Motor neuron (in vitro differentiated cells): ENCODE measurements at places on chromosomes 3 and 15.
A peak's percentile ranks its signal among the peaks of the same experiment; 100 is the strongest.

DNA sequence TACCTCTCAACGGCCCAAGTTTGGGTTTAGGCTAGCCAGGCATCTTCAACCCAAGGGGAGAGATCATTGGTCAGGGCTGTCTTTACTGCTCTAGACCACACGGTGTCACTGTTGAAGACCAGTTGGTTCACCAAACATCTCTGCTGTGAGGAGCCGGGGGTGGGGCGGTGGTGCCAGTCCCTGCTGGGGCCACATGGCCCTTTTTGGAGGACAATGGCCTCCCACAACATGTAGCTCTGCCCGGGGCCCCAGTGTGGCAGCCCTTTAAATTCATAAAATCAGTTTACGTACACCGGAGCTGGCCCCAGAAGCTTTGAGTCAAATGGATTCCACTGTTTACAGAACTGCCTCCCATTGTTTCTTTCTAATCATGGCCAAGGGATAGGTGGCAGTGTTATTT, 19.1 kb upstream of the TM4SF18 start:
- peak; percentile 93 for ATAC-seq

DNA sequence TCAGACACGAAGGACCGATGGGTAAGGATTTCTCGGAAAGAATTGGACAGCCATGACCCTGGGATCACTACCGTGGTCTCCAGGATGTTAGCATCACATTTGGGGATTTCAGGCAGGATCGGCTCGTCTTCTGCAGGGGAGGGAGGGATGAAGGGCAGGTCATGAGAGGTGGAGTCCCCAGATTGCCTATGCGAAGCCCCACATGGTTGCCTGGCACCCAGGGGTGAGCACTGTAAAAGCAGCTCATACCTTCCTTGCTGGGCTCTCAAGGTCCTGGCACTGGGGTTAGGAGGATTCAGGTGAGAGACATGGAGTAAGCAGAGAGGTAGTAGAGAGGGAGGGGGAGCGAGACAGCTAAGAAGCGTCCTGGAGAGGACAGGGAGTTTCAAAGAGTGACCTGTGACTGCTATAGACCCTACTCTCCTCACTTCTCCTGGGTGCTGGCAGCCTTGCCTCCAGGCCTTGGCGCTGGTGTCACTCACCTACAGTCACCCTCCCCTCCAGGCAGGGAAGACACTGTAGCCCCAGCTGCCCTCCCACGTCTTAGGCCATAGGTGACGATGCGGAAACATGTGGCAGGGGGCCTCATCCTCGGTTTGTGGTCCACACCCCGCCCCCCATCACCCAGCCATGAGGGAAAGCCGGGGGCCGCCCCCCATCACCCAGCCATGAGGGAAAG, 15.0 kb upstream of the EHD4 start:
- ATAC-seq: no peak

- no peak for ATAC-seq
Measured at GRCh38 chr3:117580806-117581205, 871.2 kb downstream of the TUSC7 start.

- no peak for ATAC-seq
Measured at GRCh38 chr15:52066842-52067544, 45.6 kb downstream of the BCL2L10 start.

DNA sequence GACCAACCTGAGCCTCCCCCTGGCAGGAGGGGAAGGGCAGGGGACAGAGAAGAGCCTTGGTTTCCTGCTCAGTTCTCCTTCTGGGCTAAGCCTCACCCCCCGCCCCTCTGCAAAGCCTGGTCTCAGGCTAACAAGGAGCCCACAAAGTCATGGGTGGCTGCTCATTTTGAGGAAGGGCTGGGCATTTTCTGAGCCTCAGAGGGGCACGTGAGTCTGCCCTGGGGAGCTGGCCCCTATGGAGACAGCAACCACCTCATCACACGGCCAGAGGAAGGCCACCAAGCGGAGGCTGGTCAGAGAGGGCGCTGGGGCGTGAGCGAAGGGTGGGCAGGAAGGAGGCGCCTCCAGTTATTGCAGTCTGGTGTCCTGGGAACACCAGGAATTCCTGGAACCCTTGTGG, 18.7 kb downstream of the ABTB1 start:
- ATAC-seq: no peak

DNA sequence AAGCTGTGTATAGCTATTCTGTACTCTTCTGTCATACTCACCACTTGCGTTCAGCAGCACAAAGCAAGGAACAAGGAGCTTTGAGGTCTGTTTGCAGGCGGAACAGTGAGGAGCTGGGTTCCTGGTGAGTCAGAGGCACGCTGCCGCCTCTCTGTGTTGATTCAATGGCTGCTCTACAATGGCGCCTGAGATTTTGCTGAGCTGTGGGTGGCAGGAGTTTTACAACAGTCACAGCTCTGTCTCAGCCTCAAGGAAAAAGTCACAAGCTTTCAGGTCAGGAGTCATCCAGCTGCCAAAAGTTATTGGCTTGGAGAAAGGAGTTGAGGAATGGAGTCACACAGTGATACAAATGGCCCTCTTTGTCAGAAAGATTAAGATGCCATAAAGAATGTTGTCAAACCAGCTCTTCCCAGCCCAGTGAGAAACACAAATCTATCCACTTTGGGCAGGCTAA, 98.1 kb downstream of the SSR3 start:
- peak; percentile 86 for ATAC-seq

DNA sequence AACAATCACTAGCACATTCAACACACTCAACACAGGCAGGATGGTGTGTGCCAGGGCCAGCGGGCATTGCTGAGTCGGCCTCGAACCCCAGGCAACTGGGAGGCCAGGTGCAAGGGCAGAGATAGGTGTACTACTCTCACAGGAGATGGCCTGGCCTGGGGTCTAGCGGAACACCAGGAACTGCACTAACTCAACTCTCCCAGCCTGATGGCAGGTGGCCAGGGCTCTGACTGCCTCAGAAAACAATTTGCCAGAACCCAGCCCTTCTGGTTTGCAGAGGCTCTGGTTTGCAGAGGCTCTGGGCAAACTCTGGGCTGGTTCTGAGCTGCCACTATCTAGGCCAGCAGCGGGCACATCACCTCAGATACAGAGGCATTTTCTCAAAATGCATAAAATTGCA, 229.2 kb upstream of the CHRNA7 start:
- peak; percentile 16 for ATAC-seq

DNA sequence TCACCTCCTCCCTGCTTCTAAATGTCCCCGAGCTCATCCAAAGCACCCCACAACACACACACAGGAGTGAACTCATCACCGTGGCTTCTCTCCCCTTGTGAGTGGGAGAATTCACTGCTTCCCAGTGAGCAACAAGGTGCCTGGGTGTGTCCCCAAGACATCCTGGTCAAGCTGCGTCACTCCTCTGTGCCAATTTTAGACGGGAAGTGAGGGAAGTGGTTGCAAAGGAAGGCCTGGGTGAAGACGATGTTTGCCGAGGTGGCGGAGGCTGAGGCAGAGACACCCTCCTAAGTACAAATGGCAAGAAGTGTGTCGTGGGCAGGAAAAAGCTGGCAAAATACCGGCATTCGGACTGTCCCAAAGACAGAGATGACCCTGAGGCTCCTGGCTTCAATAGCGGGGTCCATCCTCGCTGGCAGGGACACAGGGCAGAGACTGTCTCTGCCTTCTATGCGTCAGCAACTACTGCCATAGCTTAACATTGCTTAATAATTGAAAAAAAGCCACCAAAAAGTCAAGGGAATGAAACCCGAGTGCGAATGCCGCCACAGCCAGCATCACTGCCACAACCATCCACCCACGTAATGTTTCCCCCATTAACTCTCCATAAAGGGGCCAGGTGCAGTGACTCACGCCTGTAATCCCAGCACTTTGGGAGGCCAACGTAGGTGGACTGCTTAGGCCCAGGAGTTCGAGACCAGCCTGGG, 72.8 kb downstream of the VGLL4 start:
- no peak for ATAC-seq

DNA sequence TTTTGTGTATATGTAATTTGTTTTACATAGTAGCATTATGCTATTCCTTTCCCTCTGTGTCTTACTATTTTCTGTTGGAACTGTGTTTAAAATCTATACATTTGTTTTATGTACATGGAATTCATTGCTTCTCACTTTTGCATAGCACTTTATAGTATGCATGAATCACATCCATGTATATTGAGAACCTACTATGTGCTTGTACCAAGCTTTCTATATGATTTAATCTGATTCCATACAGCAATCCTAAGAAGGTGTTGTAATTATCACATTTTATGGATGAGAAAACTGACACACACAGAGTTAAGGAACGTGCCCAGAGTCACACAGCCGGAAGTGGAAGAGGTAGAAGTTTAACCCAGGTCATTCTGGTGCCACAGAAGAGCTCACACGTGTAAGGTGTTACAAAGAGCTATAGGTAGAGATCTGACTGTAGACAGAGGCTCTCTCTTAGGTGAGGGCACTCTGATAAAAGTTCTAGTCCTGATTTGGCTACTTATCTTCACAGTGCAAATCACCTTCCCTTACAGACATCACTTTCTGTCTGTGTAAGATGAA, 3.5 kb upstream of the SMAD3 start:
- ATAC-seq: no peak

DNA sequence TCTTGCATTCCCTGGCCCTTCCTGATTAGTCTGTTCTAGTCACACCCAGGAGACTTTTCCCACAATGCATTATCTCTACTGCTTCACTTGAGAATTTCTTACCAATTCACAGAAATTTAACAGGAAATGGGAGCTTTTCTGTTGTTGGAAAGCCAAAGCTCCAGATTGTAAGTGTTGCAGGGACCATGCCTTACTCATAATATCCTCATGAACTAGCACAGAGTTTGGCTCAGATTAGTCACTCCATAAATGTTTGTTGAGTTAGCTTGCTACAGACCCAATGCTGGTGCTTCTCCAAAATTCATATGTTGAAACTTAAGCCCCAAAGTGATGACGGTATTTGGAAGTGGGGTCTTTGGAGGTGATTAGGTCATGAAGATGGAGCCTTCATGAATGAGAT, 232.6 kb downstream of the GAP43 start:
- no peak for ATAC-seq

DNA sequence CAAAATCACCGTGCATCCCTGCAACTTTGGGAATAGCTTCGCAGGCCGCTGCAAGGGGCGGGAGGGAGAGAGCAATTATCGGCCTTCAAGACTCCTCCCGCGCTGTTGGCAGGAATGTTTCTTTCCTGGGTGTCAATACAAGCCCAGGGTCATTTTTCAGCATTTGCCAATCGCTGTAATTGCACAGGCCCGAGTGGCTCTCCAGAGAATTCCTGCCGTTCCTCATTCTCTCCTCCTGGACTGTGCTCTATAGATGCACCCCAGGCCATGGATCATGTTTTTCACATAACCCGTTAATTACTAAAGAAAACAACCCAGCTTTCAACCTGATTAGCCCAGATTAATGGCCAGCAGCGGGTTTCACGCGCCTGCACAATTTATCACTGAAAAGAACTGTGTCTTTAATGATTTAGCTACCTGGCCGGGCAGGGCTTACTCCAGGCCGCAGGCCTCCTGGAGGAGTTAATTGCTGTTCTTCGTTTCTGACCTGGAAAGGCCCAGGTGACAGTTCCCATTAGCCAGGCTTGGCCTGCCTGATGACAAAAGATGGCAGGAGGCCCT, 144.3 kb downstream of the OPA1 start:
- no peak for ATAC-seq

DNA sequence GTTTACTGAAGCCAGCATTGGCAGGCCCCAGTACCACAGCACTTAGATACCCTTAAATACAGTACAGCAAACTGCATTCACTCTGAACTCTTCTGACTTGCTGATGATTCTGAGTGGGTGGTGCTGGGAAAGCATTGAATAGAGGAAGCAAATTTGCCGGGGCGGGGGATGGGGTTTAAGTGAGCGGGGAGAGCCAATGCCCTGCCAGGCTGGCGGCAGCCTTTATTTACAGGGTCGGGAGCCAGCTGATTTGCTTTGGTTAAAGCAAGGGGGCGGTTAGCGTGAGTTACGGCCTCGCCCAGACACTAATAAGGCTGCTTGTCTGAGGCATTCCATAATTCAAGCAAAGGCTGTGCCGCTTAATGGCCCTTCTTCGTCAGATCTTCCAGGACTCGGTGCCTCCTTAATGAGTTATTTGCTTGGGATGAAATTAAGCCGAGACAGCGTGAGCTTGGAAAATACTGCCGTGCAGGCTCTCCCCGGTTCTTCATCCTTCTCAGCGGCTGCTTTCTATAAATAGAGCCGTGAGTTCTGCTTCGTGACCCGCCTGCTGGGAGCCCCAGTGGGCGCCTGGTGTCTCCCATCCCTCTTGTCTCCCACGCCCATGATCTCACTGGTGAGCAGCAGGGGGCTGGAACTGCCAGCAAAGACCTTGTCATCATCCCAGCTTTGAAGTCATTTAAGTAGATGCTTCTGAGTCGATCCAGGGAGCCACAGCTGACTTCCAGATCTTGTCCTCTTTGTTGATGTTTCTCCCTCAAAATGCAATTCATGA, 25.8 kb downstream of the SPSB4 start:
- peak; percentile 83 for ATAC-seq

GRCh38 chr15:44554934-44555723, 18.2 kb downstream of the EIF3J start:
- ATAC-seq: no peak

DNA sequence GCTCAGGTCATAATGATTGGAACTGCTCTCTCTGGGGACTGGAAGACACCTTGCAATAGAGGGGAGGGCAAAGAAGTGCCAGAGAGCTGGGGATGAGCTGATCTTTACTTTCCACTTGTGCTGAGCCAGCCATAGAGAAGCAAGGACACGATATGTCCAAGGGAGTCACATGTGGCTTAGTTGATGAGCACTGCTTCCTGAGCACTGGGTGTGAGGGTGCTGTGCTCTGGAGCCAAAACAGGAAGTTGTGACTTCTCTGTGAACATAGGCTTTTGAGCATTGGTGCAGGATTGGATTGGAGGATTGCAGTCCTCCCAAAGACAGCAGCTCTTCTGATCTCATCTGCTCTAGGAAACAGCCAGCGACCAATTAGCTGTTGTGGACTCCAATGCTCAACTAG, 6.7 kb downstream of the PARP14 start:
- no peak for ATAC-seq

GRCh38 chr3:115388811-115389210, 234.5 kb upstream of the GAP43 start:
- no peak for ATAC-seq

DNA sequence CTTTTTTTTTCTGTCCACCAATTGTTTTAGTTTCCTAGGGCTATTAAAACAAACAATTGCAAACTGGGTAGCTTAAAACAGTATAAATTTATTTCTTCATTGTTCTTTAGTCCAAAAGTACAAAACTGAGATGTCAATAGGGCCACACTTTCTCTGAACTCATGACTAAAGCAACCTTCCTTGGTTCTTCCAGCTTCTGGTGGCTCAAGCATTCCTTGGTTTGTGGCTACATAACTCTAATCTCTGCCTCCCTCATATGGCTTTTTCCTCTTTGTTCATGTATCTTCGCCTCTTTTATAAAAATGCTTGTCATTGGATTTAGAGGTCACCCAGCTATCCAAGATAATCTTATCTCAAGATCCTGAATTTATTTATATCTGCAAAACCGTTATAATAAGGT, 914.5 kb upstream of the EPHA6 start:
- ATAC-seq: no peak

DNA sequence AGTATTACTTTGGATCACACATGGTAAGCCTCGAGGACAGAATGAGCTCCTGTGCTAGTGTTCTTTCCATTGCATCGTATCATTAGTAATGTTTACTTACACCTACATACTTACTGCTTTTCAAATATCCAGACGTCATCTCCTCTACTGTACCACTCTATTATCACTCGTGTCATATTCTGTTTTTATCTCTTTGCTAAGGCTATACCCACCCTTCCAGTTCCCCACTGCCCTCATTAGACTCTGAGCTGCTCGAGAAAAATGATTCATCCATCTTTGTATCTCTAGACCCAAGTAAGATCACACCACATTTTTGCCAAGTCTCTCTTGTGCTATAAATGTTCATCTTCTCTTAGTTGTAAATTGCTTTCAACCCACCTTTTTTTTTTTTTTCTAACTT, 245.7 kb downstream of the TIGIT start:
- no peak for ATAC-seq

- ATAC-seq: peak; percentile 73
Measured at GRCh38 chr3:184636741-184637316, 75.0 kb downstream of the MAGEF1 start.
